ENCODE measurements at places on chromosomes 3 and 15. TPM values are rescaled to one million over a fixed set of nuclear protein-coding genes. Genes with fewer than 3 reads are reported as not detected.

The GOLGA8Q gene
- total RNA-seq, result 1.1 TPM

The GLDN gene
- 3.7 TPM for total RNA-seq

The P2RY13 gene
- total RNA-seq, result not detected

The SOX14 gene
- not detected for total RNA-seq

The SCAANT1 gene
- total RNA-seq, result not detected

The FBLN2 gene
- 133 TPM for total RNA-seq

The RASL12 gene
- 0.39 TPM for total RNA-seq

The COL8A1 gene
- total RNA-seq, result 133 TPM

The UTS2B gene
- 0.53 TPM for total RNA-seq

The BFSP2 gene
- not detected for total RNA-seq

The ADIPOQ gene
- total RNA-seq, result not detected

The LAMB2 gene
- total RNA-seq, result 2,279 TPM

The PKM gene
- total RNA-seq, result 2,365 TPM

The IL17RD gene
- total RNA-seq, result 3.4 TPM

The DAZL gene
- not detected for total RNA-seq

The DUOX2 gene
- not detected for total RNA-seq

The ACTRT3 gene
- total RNA-seq, result 6.4 TPM

The MEIS2 gene
- 82.2 TPM for total RNA-seq

The ADPRH gene
- total RNA-seq, result 4.5 TPM

The SEMA6D gene
- 4.4 TPM for total RNA-seq

The GPR62 gene
- 0.07 TPM for total RNA-seq

The LMAN1L gene
- total RNA-seq, result not detected

The SEMA3F gene
- 31.0 TPM for total RNA-seq

The SLC12A8 gene
- total RNA-seq, result 13.2 TPM

The CYP11A1 gene
- 0.26 TPM for total RNA-seq

The THSD4 gene
- total RNA-seq, result 120 TPM

The CDHR4 gene
- 0.07 TPM for total RNA-seq

The TICRR gene
- 1.7 TPM for total RNA-seq

The QRICH1 gene
- 47.9 TPM for total RNA-seq

The B3GALNT1 gene
- total RNA-seq, result 21.2 TPM

The SLCO2A1 gene
- under 0.01 TPM for total RNA-seq

The EBLN2 gene
- 4.2 TPM for total RNA-seq

The ATP13A5 gene
- not detected for total RNA-seq

The P2RY1 gene
- total RNA-seq, result 0.59 TPM

The C3orf18 gene
- 30.9 TPM for total RNA-seq

The ADAMTS7 gene
- 18.8 TPM for total RNA-seq

The RETNLB gene
- total RNA-seq, result not detected

The KNL1 gene
- 2.0 TPM for total RNA-seq

The PPARG gene
- total RNA-seq, result 25.3 TPM

The ISLR gene
- total RNA-seq, result 134 TPM

The GASK1A gene
- total RNA-seq, result 0.69 TPM

The BLOC1S6 gene
- 98.5 TPM for total RNA-seq

The STRIT1 gene
- total RNA-seq, result not detected

The VGLL4 gene
- total RNA-seq, result 74.2 TPM

The CAND2 gene
- total RNA-seq, result 5.1 TPM

The SLC6A20 gene
- not detected for total RNA-seq

The TJP1 gene
- 47.8 TPM for total RNA-seq

The CAMKV gene
- not detected for total RNA-seq

The SPESP1 gene
- total RNA-seq, result 9.8 TPM
